NCI-H2029 (cell line): ENCODE measurements at places on chromosomes 2 and 18.

- DNase-seq = no peak
These were observed 17.0 kb downstream of the RTN4 start for GRCh38 chr2:55033076-55033742.

DNA sequence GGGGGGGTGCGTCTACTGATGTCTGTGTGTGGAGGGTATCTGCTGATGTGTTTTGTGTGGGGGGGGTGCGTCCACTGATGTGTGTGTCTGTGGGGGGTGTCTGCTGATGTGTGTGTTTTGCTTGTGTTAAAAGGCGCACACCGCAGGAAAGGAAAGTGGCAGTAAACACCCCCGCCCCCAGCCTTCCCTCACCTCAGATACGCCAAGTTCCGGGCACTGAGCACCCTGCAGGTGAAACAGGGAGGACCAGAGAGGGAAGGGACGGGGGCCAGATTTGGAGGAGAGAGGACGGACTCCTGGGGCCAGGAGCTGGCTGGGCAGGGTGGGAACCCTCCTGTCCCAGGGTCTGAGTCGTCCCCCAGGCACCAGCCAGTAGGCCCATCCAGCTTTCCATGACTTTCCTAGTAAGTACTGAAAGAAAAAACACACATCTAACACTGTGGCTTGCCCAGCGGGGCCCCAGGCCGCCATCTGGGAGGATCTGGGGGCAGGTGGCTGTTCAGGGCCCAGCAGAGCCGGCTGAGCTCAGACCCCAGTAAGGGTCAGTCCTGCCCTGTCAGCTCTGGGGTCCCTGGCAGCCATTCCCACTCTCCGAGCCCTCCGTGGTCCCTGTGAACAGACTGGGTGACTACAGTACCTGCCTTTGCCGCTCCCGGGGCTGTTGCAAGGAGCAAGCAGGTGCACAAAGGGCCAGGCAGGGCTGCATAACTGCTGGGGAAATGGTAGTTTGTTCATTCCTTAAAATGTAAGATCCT lies 126.9 kb downstream of the NFATC1 start:
- DNase-seq = no peak

GRCh38 chr2:42132191-42132965 lies 36.8 kb upstream of the EML4 start:
- no peak for DNase-seq

DNA sequence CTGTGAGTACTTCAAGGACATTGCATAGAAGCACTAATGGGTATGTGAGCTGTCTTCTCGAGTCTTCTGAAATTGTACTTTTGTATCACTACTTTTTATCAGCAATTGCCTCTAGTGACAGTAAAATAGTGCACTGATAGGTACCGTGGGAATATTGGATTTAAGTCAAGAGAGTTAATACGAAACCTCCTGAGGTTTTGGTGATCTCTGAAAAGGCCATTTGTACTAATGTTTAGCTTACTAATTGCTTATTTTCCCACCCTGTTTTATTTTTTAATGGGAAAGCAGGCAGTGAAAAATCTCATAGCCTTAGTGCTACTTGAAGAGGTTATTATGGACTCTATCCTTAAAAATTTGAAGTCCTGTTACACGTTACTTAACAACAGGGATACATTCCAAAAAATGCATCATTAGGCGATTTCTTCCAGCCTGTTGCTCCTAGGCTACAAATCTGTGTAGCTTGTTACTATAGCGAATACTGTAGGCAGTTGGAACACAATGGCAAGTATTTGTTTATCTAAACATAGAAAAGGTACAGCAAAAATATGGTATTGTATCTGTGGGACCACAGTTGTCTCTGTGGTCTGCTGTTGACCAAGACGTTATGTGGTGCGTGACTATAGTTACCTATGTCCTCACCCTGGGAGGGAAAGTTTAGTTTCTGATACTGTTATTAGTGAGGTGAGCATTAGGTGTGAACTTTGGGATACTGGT lies 65.9 kb downstream of the CAB39 start:
- no peak for DNase-seq

DNA sequence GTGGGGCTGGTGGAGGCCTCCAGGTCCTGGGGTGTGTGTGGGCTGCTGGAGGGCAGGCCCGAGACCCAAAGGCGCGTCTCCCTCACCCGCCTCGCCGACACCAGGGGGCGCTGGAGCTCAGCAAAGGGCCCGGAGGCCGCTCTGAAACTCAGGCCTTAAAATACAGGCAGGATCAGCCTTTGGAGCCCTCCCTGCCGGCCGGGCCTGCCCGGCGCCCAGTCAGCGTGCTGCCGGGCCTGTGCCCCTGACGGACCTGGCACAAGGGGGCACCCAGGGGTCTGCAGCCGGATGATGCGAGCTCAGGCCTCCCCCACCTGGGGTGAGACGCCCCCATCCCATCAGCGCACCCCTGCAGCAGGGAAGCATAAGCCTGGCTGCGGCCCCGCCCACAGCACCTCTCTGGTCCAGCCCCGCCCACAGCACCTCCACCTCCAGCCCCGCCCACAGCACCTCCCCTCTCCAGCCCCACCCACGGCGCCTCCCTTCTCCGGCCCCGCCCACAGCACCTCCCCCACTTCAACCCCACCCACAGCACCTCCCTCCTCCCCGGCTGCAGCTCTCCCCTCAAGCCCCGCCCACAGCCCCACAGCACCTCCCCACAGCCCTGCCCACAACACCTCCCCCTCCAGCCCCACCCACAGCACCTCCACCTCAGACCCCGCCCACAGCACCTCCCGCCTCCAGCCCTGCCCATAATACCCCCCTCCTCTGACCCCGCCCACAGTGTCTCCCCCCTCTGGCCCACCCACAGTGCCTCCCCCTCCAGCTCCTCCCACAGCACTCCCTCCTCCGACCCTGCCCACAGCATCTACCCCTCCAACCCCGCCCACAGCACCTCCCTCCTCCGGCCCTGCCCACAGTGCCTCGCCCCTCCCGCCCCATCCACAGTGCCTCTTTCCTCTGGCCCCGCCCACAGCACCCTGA lies 92.8 kb upstream of the OTOS start:
- peak; percentile 80 for DNase-seq

DNA sequence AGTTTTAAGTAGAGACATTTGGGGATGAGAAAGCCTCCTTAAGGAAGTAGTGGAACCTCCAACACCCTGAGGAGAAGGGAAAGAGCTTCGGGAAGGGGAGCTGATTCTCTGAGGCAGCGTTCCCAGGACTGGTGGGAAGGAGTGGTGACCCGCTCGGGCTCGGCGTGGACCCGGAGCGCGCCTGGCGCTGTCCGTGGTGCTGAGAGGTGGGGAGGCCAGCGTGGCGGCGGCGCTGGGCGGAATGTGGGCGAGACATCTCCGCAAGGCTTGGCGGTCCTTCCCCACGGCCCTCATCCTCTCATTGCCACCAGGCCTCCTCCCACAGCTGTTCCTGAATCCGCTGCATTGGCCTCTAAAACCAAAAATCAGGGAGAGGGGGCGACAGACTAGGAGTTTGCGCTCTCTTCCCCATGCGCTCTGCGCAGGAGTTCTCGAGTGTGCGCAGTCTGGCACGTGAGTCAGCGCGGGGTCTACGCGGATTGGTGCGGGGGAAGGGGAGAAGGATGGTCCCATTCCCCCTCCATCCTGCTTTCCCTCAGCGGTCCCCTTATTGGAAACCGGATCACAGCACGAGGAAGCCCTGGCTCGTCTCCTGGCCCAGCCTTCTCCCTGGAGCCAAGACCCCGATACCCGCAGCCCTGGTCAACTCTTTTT lies 857 bp downstream of the RESP18 start:
- no peak for DNase-seq

DNA sequence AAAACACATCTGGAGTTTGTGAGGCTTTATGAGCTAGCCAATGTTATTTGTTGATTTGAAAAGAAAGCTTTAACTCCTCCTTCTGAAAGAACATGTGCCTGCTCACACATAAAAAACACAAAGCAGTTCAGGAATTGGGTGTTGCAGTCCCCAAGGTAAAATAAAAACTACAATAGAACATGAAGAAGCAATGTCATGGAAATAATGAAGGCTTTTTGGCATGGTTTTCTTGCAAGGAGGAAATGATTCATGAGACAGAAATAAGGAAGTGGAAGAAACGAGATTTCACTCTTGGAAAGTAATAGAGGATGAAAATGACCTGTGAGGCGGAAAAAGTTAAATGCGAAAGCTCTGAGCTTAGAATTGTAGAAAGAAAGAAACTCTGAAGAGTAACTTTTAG lies 81.1 kb downstream of the TRIB2 start:
- no peak for DNase-seq

GRCh38 chr2:126912201-126912600 lies 13.5 kb downstream of the TEX51 start:
- DNase-seq = no peak

DNA sequence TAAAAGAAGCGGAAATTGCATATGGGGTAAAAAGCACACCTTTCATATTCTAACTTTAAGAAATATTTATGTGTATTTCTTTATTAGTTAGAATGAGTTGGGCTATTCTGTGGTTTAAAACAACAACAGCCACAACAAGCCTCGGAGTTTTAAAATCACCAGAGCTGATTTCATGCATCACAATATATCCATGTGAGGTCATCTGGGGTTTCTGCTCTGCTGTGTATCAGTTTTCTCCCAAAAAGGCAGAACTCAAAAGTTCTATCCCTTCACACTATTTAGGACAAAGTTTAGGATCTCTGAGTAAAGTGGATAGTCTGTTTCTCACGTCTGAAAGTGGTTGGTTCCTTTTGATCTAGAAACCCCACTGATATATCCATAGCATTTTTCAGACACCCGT lies 601.5 kb upstream of the GCFC2 start:
- no peak for DNase-seq

GRCh38 chr2:165891345-165891744 lies 62.2 kb downstream of the TTC21B start:
- no peak for DNase-seq

DNA sequence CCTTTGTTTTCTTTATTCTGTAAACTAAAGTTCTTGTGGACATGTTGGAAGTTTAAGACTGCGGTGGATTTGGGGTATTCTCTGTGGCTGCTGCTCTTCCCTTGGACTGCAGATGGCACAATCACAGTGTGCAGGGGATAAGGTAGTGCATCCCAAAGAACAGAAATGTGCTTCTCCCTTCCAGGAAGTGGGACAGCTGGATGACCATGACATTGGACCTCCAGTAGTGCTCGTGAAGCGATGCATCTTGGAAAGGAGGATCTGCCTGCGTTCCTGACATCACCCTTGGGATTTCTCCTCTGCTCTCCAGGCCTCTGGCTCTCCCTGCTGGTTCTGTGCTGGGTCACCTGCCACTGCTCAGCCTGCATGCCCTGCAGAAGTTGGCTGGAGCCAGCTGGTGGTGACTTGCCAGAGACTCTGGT lies 109.9 kb downstream of the SLC4A3 start:
- DNase-seq = peak; percentile 1

DNA sequence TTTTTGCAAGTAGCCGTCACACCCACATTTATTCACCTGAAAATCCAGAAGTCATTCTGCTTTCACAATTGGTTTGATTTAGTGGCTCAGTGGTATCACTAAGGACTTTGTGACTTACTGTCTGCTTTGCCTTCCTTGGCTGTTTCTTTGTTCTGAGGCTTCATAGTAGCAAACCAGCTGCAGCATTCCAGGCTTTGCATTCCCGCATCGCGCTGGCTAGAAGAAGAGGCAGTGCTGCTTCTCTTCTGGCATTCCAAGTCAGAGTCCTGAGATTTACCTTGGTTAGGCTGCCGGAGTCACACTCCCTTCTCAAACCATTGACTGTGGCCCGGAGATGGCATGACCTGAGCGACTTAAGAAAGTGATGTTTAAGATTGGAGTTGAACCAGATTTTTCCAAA lies 35.1 kb downstream of the MYO1B start:
- no peak for DNase-seq

DNA sequence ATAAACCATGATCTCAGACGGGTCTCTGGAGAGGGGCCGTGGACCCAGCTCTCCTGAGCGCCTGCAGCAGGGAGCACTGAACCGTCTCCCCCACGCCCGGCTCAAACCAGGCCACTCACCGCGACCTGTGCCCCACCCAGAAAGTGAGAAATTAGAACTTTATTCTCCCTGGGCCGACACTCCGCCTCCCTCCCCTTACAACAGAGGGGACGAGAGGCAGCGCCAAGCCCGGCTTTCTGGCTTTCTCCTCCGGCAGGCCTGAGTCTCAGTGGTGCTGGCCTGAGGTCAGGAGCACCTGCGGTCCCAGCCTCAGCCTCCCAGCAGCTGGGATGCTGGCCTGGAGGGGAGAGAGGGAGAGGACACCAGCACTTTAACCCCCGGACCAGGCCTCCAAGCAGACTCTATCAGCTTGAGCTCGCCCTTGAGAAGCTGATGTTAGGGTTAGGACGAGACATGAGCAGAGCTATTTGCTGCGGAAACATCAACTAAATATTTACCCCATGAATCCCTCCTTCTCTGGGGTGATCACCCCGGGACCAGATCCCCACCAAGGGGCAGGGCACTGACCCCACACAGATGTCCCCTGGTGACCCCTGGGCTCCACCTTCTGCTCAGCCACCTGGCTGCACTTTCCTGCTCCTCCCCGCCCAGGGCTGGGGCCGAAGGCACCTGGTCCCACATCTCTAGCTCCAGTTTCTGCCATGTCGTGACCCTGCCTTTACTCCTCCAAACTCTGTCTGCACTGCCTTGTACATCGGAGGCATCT lies 856.3 kb upstream of the SALL3 start:
- DNase-seq = no peak

DNA sequence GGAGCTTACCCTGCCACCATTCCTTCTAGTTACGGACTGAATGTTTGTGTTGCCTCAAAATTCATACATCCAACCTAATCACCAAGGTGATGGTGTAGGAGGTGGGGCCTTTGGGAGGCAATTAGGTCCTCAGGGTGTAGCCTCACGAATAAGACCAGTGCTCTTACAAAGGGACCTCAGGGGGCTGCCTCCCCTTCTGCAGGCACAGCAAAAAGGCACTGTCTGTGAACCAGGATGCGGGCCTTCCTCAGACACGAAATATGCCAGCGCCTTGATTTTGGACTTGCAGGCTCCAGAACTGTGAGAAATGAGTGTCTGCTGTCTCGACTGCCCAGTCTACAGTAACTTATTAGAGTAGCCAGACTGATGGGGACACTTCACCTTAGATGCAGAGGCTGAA lies 150.4 kb upstream of the HDAC4 start:
- no peak for DNase-seq

- DNase-seq = no peak
These were observed 382.0 kb downstream of the GPD2 start for GRCh38 chr2:156818221-156818620.

- DNase-seq = no peak
These were observed 3.0 kb downstream of the FEV start for GRCh38 chr2:218981881-218982585.

- DNase-seq = peak; percentile 26
These were observed 300.0 kb upstream of the SMIM21 start for GRCh38 chr18:75727456-75727855.

- DNase-seq = no peak
These were observed 24.2 kb upstream of the SDC1 start for GRCh38 chr2:20249170-20249569.

GRCh38 chr2:153235516-153235915 lies 243.0 kb downstream of the RPRM start:
- DNase-seq = no peak

DNA sequence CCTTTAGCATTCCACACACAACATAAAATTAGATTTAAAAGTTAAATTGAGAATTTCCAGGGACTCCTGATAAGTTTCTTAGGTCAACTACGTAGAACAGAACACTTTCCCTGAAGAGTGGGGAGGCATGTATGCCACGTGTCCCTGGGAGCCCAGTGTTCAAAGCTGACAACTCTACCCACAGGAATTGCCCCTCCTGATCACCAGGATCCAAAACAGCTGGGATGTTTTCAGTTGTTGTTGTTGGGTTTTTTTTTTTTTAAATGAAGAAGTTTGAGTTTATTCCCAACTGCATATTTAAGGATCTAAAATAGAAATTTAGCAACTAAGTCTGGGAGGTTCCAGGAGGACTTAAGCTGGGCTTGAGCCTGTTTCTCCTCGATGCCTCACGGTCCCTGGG lies 100.5 kb downstream of the TPGS2 start:
- no peak for DNase-seq

GRCh38 chr2:62335612-62336011 lies 139.7 kb downstream of the B3GNT2 start:
- no peak for DNase-seq
